Thoracic aorta (tissue), 2 donors: ENCODE measurements at places on chromosomes 11 and 22.
A peak's percentile ranks its signal among the peaks of the same experiment; 100 is the strongest.

GRCh38 chr11:114273071-114273470, 23.1 kb upstream of the NNMT start:
- peaks cover 3% of the 10 kb centered on the region for H3K36me3 ChIP-seq
- no peak for DNase-seq
- no peaks in the 10 kb centered on the region for H3K27me3 ChIP-seq
- no peak overlapping the region for H3K27ac ChIP-seq
- no peak overlapping the region for H3K4me3 ChIP-seq

- H3K27me3 ChIP-seq: no peaks in the 10 kb centered on the region
- H3K36me3 ChIP-seq: no peaks in the 10 kb centered on the region
- no peak for DNase-seq
- no peak overlapping the region for H3K27ac ChIP-seq
- peak overlapping the region; percentile 56 for H3K4me3 ChIP-seq
- peaks cover 16% of the 10 kb centered on the region for H3K4me1 ChIP-seq
Measured at GRCh38 chr22:28344918-28345703, 334.5 kb downstream of the TTC28 start.

DNA sequence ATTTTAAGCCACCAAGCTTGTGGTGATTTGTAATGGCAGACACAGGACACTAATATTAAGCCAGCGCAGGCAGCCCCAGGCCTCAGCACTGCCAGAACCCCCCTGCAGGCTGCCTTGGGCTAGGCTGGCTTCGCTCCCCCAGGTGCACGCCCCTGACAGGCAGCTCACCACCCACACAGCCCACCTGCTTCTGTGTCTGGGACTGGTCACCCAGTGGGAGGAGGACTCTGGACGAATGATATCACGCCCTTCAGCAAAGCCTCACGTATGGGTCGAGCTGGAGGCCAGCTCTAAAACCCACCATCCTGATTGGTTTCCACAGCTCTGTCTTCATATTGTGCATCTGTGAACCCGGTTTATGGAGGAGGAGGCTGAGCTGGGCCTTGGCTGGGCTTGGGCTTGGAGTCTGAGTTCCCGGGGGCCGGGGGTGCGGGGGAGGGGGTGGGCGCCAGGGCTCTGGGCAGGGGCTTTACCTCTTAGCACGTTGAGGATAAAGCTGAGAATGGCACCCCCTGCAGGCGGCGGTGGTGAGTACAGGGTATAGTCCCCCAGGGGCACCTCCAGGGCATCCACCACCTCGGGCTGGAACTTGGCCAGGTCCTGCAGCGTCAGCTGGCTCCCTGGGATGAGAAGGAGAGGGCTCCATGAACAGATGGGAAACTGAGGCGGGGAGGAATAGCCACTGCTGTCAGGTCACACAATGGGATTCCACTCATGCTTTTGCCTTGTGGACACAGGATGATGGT, 13.8 kb downstream of the GGT5 start:
- no peak overlapping the region for H3K27ac ChIP-seq
- H3K4me3 ChIP-seq: no peak overlapping the region
- no peaks in the 10 kb centered on the region for H3K36me3 ChIP-seq

GRCh38 chr11:86874304-86875056, 74.1 kb downstream of the PRSS23 start:
- no peak for DNase-seq
- no peaks in the 10 kb centered on the region for H3K27me3 ChIP-seq

DNA sequence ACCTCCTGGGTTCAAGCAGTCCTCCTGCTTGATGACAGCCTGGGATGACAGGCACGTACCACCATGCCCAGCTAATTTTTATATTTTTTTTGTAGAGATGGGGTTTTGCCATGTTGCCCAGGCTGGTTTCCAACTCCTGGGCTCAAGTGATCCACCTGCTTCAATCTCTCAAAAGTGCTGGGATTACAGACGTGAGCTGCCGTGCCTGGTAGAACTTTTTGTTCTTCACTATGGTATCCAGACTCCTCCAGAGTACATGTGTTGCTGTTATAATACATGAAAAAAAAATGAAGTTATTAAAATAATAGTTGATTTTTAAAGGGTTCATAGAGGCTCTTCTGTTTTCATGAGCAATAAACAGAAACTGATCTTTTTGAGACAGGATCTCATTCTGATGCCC, 29.6 kb downstream of the ZNF143 start:
- H3K4me3 ChIP-seq: no peak overlapping the region
- no peak overlapping the region for H3K27ac ChIP-seq
- DNase-seq: no peak

GRCh38 chr11:76558473-76558872, 112.1 kb downstream of the LRRC32 start:
- H3K27ac ChIP-seq: no peak overlapping the region
- no peaks in the 10 kb centered on the region for H3K27me3 ChIP-seq
- H3K4me3 ChIP-seq: no peak overlapping the region
- no peak for DNase-seq

- DNase-seq: no peak
- H3K27ac ChIP-seq: no peak overlapping the region
- no peak overlapping the region for H3K4me3 ChIP-seq
- no peaks in the 10 kb centered on the region for H3K27me3 ChIP-seq
- no peaks in the 10 kb centered on the region for H3K36me3 ChIP-seq
- H3K4me1 ChIP-seq: no peaks in the 10 kb centered on the region
Measured at GRCh38 chr11:121241343-121242211, 51.0 kb upstream of the SC5D start.

DNA sequence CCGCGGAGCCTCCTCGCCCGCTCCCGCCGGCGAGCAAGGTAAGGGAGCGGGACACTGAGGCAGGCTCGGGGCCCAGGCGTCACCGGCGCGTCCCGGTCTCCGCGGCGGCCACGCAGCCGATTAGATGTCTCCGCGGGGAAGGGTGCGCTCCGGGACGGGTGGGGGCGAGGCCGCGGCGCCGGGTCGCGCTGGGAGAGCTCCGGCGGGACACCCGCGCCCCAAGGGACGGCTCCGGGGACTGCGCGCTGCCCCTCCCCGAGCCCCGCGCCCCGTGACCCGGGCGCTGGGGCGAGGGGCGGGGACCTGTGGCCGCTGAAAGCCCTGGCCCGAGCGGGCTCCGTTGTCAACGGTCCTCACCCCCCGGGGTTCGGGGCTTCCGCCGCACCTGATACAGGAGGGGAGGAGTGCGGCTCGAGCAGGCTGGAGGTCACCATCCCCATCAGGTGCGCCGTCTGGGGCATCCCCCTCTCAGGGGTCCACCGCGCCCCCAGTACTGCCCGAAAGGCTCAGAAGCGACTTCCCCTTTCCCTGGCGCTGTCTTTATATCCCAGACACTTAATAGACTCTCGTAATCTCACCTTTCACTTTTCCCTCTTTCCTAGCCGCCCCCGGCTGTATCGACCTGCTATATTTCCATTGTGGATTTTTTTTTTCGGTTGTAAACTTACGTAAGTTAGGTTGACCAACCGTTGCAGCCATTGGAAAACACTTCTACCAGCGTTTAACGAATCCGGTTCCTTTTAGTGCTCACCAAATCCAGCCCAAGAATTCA, 573 bp downstream of the PPFIA1 start:
- H3K27ac ChIP-seq: peak overlapping the region; percentile 62
- H3K4me1 ChIP-seq: peaks cover 25% of the 10 kb centered on the region
